ENCODE measurements at places on chromosomes 12 and 14. TPM values are rescaled to one million over a fixed set of nuclear protein-coding genes. Genes with fewer than 3 reads are reported as not detected.

Gene SUDS3
- 37.5 TPM for total RNA-seq

Gene GNG2
- total RNA-seq, result 21.9 TPM

Gene LMO3
- total RNA-seq, result 2.4 TPM

Gene TAS2R19
- total RNA-seq, result 3.9 TPM

Gene STRN3
- 82.0 TPM for total RNA-seq

Gene TAS2R31
- 3.0 TPM for total RNA-seq
